ENCODE measurements at places on chromosomes 1 and 21.
A peak's percentile ranks its signal among the peaks of the same experiment; 100 is the strongest.

- peaks cover 6% of the 10 kb centered on the region for H3K27me3 ChIP-seq
- no peak for DNase-seq
- H3K4me1 ChIP-seq = peaks cover 13% of the 10 kb centered on the region
- H3K36me3 ChIP-seq = no peaks in the 10 kb centered on the region
Measured at GRCh38 chr1:204368996-204369726, 9.4 kb upstream of the PLEKHA6 start.

- H3K27ac ChIP-seq = no peak overlapping the region
- no peak for DNase-seq
- H3K4me1 ChIP-seq = no peaks in the 10 kb centered on the region
- peaks cover 12% of the 10 kb centered on the region for H3K27me3 ChIP-seq
- no peaks in the 10 kb centered on the region for H3K36me3 ChIP-seq
Measured at GRCh38 chr1:13607002-13607401, 23.4 kb downstream of the PDPN start.

- H3K27ac ChIP-seq = peak overlapping the region; percentile 70
- peak; percentile 43 for DNase-seq
- peak overlapping the region; percentile 34 for H3K4me3 ChIP-seq
- no peaks in the 10 kb centered on the region for H3K27me3 ChIP-seq
Measured at GRCh38 chr21:43778469-43779335, 2.6 kb upstream of the CSTB start.

- H3K36me3 ChIP-seq = no peaks in the 10 kb centered on the region
- H3K4me1 ChIP-seq = peaks cover 12% of the 10 kb centered on the region
- peak; percentile 84 for DNase-seq
- H3K27ac ChIP-seq = no peak overlapping the region
- peaks cover 8% of the 10 kb centered on the region for H3K27me3 ChIP-seq
Measured at GRCh38 chr1:181424786-181425403, 58.4 kb upstream of the CACNA1E start.

- no peaks in the 10 kb centered on the region for H3K4me1 ChIP-seq
- no peak overlapping the region for H3K27ac ChIP-seq
- no peaks in the 10 kb centered on the region for H3K36me3 ChIP-seq
- H3K4me3 ChIP-seq = no peak overlapping the region
Measured at GRCh38 chr1:175268720-175269119, 76.1 kb upstream of the KIAA0040 start.

GRCh38 chr21:34745557-34746255 is 76.9 kb downstream of the CLIC6 start:
- no peaks in the 10 kb centered on the region for H3K36me3 ChIP-seq
- H3K4me1 ChIP-seq = peaks cover 5% of the 10 kb centered on the region
- peak overlapping the region; percentile 43 for H3K4me3 ChIP-seq
- H3K27me3 ChIP-seq = peaks cover 14% of the 10 kb centered on the region

- H3K27me3 ChIP-seq = no peaks in the 10 kb centered on the region
- no peak overlapping the region for H3K27ac ChIP-seq
- peaks cover 2% of the 10 kb centered on the region for H3K36me3 ChIP-seq
- H3K4me3 ChIP-seq = no peak overlapping the region
Measured at GRCh38 chr21:46091631-46092025, 6.3 kb upstream of the COL6A2 start.

GRCh38 chr1:193438312-193438711 is 251.9 kb upstream of the B3GALT2 start:
- peaks cover 18% of the 10 kb centered on the region for H3K4me1 ChIP-seq
- H3K4me3 ChIP-seq = no peak overlapping the region
- H3K27ac ChIP-seq = no peak overlapping the region
- H3K27me3 ChIP-seq = no peaks in the 10 kb centered on the region

All from activated CD4-positive, alpha-beta memory T cell treated with anti-CD3 and anti-CD28 coated beads for 36 hours (primary cell).